Germinal center (tissue), 1 donor: ENCODE measurements at places on chromosomes 6 and 20.

DNA sequence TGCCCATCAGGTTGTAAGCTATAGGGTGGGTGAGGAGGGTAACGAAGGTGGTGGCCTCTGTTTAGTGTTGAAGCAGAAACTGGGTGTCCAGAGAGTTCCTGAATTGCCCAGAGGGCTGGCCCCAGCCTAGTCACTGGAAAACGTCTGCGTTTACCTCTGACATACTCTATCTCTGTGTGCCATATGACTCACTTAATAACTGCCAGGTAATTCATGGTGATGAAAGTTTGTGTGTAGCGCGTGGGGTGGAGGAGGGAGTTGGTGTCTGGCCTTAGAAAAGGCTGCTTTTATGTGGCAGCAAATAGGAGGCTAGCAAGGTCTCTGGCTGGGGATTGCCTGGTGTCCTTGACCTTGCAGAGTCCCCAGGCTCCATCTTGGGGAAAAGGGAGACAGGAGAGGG, 47.3 kb downstream of the SLC35D3 start:
- DNase-seq = no peak

GRCh38 chr6:98932381-98932780, 15.4 kb downstream of the FBXL4 start:
- DNase-seq = no peak

DNA sequence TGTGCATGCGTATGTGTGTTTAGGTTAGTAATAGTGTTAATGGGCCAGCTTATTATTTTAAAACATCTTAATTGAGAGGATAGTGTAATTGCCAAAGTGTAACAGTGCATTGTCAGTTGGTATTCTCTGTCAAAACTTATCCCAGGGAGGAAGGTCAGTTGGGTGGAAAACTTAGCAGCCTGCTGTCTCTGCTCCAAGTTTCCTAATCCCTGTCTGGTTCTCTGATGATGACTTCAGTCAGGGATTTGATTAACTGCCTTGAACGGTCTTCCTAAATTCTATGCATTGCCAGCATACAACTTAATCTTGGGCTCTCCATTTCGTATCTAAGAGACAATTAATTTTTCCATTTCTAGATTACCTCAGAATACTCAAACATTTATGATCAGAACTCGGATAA, 51.1 kb downstream of the L3MBTL3 start:
- no peak for DNase-seq

DNA sequence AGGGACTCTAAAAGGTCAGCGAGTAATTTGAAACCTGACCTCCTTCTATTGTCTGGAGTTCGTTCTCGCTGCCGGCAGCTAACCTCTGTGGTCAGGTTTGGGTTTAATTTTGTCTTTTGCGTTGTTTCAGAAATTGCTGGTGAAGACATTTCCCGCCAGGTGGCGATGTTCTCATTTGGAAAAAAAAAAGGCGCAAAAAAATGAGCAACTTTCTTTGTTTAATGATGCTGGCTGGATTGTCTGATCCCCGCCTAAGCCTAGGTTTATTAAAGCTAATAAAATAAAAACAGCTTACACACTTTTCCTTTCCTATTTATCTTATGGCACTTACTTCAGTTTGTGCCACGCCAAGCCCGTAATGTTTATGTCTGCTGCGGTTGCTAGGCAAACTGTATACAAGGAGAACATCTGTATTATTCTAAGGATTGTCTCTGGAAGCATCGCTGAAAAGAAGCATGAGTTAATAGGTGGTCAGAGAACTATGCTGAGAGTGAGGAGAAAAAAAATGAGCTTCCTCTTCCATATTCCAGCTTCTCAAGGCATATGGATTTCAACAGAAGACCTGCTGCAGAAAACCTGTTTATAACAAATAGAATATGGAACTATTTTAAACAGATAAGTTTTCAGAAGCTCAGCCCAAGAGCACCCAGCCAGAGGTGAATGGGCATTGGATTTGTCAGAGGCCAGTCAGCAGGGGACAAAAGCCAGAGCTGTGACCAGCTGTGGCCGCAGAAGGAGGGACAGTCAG, 205.7 kb downstream of the DOK5 start:
- no peak for DNase-seq

DNA sequence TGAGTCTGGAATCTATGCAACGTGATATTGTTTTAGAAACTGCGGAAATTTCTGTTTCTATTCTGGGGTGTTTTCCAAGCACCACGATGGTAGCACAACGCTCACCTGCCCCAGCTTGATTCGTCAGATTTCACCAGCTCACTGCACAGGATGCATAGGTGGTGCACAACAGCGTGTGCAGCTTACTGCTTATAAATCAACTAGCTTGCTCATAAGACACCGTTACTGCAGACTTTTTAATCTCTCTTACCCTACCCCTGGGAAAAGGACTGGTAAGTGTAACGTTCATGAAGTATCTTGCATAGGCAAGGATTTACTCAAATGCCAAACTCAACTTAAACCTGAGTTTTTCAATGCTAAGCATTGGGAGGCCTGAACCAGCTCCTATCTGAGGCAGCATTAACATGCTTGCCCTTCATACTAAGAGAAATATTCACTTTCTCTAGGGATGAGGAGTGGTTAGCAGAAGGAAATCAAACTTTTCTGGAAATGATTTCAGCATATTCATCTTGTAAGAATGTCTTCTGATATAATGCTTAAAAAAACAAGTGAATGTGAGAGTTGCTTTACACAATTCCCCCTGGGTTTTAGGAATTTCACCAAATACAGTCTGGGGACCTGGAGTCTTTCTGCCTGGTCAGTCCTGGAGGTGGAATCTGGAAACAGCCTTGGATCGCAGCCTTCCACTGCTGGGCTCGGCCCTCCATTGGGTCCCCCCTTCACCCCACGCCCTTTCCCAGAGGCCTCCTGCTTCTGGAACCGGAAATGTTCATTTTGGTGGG, 100.6 kb downstream of the DACT2 start:
- DNase-seq = no peak

DNA sequence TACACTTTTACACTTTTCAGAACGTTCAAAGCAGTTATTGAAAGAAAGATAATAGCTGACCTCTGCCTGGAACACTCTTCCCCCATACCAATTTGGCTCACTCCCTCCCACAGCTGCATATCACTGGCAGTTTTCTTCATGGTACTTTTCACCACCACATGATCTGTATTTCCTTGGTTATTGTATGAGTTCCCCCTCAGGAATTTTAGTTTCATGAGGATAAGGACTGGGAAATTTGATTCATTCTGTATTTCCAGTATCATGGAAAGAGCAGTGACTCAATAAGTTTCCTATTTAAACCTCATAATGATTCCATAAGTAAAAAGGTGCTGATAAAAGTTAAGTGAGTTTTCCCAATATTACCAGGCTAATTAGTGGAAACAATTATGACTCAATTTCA, 16.0 kb downstream of the HTR1B start:
- no peak for DNase-seq
